NCI-H69 (cell line): ENCODE measurements at places on chromosomes 16 and 17.

DNA sequence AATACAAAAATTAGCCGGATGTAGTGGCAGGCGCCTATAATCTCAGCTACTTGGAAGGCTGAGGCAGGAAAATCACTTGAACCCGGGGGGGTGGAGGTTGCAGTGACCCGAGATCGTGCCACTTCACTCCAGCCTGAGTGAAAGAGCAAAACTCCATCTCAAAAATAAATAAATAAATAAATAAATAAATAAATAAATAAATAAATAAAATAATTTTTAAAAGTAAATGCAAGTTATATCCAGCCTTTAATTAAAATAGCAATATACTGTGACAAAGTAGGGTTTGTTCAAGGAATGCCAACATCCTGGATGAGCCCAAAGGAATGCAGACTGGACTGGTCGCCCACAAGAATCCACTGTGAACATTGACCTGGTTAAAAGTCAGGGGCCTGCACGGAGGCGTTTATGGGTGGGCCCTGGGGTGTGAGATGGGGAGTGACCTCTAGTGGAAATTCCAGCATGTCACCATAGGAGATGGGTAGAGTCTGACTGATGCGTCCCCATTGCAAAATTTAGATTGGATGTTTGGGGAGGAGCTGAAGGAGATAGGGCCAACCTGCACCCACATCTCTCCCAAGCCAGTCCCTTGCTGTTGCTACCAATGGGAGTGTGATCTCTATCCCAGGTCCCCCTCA is 9.7 kb upstream of the PIK3R5 start:
- no peak for DNase-seq

DNA sequence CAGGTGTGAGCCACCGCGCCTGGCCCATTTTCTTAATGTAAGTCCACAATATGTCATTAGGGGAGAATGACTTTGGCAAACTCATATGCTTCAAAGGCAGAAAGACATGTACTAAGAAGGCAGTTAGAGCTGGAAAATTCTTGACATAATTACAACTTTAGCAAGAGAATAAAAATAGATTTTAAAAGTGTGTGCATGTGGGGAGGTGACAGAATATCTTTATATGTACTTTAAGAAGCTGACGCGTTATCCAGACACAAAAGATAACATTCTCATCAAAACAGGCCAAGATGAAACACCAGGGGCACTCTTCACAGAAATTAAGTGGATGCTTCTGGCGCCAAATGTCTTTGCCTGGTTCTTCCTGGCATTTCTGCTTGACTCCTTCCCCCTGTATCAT is 28.2 kb downstream of the GJC1 start:
- DNase-seq = no peak

GRCh38 chr17:8366231-8366630 is 10.3 kb downstream of the KRABD2 start:
- DNase-seq = no peak

DNA sequence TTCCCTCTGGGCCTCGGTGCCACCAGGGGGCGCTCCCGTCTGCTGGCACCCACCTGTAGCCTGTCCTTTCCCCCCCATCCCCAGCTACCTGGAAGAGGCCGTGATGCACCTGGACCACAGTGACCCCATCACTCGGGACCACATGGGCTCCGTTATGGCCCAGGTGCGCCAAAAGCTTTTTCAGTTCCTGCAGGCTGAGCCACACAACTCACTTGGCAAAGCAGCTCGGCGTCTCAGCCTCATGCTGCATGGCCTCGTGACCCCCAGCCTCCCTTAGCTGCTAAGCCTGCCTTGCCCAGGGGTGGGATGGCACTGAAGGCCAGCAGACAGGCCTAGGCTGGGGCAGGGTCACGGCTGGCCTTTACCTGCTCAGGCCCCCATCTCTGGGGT is 818 bp upstream of the NRN1L start:
- peak; percentile 50 for DNase-seq

- DNase-seq = no peak
Measured at GRCh38 chr17:73693071-73693470, 48.8 kb upstream of the SDK2 start.

DNA sequence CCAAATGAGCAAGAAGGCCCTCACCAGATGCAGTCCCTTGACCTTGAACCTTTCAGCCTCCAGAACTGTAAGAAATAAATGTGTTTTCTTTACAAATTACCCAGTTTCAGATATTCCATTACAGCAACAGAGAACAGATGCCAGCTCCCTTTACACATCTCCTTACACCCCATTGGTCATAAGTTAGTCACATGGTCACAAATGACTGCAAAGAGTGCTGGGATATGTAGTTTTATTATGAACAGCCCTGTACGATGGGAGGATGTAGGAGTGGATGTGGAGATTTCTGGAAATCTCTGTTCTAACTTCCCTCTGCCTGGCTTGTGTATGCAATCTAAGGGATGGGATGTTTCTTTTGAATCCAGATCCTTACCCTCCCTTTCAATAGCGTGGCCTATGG is 13.3 kb upstream of the RPL38 start:
- DNase-seq = peak; percentile 75

DNA sequence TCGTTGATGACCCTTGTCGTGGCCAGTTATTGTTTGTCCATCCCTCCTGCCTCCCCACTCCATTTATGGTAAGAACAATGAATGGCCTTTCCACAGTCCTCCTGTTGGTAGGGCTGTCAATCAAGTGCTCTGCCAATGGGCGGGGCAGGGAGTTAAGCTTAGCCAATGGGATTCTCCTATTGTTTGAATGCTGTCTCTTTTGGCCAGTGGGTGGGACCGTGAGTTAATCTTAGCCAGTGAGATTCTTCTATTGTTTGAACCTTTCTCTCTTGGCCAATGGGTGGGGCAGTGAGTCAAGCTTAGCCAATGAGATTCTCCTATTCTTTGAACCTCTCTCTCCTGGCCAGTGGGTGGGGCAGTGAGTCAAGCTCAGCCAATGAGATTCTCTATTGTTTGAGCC is 85.4 kb downstream of the IRX3 start:
- no peak for DNase-seq

DNA sequence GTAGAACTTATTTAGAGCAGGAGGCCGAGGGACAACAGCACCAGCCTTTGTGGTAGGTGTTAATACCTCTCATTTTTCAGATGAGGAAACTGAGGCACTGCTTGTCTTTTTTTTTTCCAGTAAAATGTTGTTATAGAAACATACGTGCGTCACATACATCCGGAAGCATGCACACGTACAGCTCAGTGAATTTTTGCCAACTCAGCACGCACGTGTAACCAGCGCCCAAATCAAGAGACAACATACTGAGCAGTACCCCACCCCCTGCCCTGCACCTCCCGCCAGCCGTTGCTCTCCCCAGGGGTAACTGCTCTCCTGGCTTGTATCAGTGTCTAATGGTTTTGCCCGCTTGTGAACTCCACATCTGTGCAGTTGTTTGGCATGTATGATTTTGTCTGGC is 92.0 kb downstream of the CMIP start:
- no peak for DNase-seq

DNA sequence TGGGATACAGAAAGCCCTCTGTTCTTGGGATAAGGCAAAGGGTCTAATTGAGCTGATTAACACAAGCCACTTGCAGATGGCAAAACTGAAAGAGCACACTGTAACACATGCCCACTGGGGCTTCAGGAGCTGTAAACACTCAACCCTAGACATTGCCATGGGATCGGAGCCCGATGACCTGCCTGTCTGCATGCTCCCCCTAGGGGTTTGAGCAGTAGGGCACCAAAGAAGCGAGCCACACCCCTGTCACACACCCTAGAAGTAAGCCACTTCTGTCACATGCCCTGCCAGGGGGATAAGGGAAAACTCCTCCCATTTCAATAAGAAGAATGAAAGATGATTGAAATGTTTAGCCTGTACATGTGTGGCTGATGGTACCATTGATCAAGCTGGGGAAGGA is 81.3 kb upstream of the IRX6 start:
- no peak for DNase-seq

DNA sequence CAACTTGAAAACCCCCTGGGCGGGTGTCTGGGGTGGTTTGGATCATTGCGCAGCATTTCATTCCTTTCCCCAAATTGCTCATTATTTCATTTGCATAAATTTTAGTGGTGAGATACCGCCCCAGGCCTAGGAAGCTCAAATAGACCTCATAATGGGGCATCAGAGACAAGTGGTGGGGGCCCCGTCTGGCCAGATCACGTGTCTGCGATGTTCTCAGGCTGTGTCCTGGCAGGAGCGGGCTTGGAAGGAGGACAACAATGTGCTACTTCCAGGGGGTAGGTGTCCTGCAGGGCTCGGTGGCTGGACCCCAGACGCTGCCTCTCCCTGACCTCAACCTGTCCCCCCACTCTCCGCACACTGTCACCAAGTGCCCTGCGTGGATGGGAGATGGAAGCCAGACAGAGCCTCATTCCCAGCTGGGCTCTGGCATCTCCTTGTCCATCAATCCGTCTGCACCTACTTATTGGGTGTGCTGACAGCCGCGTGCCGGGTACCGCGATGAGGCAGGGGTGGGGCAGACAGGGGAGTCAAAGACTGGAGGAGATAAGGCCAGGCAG is 116.9 kb downstream of the NTN1 start:
- no peak for DNase-seq

- DNase-seq = peak; percentile 87
Measured at GRCh38 chr17:17237026-17237799, at the start of gene FLCN. Gene FLCN (minus strand): TSS chr17:17237168. CDS start chr17:17228137, 9,031 bp downstream.

- no peak for DNase-seq
Measured at GRCh38 chr16:14101415-14101814, 30.3 kb downstream of the MRTFB start.

DNA sequence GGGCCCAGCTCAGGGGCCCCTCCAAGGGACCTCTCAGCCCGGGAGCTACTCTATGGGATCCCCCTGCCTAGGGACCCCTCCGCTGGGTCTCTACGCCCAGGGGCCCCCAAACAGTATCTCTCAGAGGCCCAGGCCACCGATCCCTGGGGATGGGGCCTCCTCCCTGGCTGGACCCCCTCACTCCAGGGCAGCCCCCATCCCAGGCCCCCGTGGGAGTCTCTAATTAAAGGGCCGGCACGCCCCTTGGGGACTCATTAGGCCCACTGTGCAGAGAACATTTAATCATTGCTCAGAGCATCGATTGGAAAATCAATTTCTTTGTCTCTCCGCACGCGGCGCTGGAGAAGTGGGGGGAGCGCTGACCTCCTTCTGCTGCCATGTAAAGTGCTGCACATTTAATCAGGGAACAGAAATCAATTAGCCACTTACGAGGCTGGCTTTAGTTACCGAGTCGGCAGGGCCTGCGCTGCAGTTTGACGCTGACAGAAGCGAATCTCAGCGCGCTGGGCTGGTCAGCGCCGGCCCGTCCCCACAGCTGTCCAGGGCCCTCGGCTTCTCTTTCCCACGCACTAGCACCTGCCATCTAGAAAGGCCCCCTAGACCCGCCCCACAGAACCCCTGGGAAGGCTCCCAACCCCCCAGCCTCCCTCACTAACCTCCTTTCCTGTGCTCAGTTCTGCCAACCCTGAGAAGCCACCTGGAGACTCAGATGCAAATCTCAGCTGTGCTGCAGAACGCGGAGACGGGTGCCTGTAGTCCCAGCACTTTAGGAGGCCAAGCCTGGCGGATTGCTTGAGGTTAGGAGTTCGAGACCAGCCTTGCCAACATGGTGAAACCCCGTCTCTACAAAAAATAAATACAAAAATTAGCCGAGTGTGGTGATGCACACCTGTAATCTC is 20.2 kb upstream of the C1QL1 start:
- DNase-seq = no peak

- no peak for DNase-seq
Measured at GRCh38 chr16:58933186-58933585, 199.1 kb upstream of the GOT2 start.

- DNase-seq = peak; percentile 43
Measured at GRCh38 chr16:56628486-56629350, 3.1 kb downstream of the MT1E start.

DNA sequence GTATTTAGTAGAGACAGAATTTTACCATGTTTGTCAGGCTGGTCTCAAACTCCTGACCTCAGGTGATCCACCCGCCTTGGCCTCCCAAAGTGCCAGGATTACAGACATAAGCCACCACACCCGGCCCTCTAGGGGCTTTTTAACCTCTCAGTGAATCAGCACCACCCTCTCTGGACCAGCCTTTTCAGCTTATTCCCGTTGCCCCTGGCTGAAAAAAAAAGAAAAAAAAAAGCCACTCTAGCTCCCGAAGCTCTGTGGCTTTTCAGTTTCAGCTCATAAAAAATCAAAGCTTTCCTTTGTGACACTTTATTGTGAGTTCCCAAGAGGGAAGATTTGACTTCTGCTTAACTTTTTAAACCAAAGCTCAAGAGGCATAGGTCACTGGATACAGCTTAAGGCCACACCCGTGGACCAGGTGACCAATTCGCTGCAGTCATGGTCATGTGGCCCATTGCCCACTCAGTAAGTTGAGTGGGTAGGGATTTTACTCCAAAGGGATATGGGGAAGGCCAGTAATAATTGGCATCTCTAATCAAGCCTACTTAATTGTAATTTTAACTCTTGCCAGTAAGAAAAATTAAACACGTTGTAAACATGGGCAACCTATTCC is 46.6 kb upstream of the MED13 start:
- peak; percentile 31 for DNase-seq

GRCh38 chr16:17371299-17371698 is 99.5 kb downstream of the XYLT1 start:
- DNase-seq = no peak

DNA sequence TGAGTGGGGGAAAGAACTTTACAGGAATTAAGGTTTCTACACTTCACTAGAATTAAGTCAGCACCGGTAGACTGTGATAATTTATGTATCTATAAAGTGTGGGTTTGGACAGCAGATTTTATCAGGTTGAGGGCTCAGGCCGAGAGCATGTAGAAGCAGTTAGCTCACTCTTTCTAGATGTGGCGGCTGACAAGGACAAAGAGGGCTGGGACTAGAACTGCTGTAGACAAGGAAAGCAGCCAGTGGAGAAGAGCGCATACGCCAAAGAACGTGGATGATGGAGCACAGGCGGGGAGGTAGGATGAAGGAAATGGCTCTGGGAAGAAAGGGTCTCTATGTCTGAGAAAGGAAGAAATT is 504 bp upstream of the GOSR1 start:
- DNase-seq = peak; percentile 70

GRCh38 chr16:71499775-71500364 is 10.7 kb upstream of the ZNF19 start:
- DNase-seq = peak; percentile 54

DNA sequence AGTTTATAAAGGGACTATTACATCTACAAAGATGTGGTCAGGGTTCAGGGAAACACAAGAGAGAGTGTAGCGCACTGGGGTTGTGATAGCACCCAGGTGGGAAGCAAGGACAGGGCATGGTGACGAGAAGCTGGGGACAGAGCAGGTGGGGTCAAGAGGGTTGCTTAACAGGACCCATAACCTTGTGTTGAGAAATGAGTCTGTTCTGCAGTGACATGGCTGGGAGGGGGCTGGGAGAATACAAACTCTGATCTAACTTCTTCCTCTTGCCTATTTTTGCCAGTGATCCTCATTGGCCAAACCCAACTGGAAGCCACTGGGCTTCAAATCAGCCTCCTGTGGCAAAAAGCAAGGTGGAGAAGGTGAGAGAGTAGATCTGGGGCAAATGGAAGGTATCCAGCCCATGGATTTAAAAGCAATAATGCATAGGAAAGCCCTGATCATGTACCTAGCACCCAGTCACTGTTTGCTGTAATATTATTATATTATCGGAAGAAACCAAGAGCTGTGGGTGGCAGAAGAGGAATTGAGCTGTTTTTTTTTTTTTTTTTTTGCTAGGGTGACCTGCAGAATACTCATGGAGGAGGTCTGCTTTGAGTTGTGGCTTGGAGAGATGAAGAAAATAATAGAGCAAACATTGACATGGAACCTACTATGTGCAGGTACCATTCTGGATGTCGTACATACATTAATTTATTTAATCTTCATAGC is 76.9 kb upstream of the ZFHX3 start:
- no peak for DNase-seq
